CD14-positive monocyte (primary cell): ENCODE measurements at places on chromosomes 2 and 18.

- no peak for DNase-seq
Measured at GRCh38 chr2:151789055-151789834, 39.0 kb downstream of the ARL5A start.

DNA sequence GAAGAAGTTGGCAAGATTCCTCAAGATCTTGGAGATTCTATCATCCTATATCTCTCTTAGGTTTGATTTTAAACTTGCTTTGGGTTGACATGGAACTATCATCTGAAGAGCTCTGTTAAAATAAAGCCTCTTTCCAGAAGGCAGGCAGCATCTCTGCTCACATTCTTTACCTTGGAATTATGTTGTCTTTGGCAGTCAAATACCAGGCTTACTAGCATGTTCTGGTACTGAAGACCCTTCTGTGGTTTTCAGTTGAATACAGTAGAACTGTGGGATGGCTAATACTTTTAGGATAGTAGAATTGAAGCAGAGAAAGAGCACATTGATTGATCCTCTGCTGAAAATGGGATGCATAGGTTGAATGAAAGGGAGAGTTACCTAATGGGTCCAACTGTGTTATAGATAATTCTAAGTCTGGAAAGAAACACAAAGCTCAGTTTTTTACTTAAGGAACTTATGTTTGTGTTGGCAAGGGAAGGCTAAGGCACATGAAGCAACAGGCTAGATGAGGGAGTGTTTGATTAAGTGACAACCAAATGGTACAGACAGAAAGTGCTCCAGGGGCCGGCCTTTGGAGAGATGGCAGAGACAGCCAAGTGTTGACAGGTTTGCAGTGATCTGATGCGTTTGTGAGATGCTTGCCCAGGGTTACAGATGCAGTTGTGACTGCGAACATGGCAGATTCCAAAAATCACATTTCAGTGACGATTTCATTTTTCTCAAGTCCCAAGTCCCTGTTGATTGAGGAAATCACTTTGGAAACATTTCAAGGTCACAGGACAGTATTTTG is 397.9 kb downstream of the MEIS1 start:
- no peak for DNase-seq

DNA sequence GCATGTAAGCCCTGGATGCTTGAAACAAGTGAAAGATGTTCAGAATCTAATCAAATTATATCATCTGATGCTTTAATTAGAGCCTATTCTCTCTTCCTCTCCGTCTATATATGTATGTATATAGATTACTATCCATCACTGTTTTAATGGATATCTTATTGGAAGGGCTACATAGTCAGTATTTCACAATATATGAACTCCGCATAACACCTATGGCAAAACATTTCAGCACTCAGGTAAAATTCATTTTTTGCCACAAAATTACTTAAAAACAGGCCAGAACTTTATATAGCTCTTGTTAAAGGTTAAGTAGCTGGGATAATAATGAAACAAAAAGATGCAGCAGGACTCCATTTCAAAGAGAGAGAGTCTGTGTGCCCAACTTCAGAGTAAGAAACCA is 1.2 kb downstream of the PJVK start:
- no peak for DNase-seq

GRCh38 chr2:8119782-8120505 is 561.9 kb upstream of the ID2 start:
- no peak for DNase-seq
